ENCODE measurements at places on chromosomes 3 and 15.

- H3K36me3 ChIP-seq = no peaks in the 10 kb centered on the region
- peaks cover 8% of the 10 kb centered on the region for H3K4me1 ChIP-seq
- H3K27me3 ChIP-seq = peaks cover 2% of the 10 kb centered on the region
- no peak overlapping the region for H3K4me3 ChIP-seq
These were observed 58.1 kb upstream of the MCF2L2 start for GRCh38 chr3:183486472-183486871.

DNA sequence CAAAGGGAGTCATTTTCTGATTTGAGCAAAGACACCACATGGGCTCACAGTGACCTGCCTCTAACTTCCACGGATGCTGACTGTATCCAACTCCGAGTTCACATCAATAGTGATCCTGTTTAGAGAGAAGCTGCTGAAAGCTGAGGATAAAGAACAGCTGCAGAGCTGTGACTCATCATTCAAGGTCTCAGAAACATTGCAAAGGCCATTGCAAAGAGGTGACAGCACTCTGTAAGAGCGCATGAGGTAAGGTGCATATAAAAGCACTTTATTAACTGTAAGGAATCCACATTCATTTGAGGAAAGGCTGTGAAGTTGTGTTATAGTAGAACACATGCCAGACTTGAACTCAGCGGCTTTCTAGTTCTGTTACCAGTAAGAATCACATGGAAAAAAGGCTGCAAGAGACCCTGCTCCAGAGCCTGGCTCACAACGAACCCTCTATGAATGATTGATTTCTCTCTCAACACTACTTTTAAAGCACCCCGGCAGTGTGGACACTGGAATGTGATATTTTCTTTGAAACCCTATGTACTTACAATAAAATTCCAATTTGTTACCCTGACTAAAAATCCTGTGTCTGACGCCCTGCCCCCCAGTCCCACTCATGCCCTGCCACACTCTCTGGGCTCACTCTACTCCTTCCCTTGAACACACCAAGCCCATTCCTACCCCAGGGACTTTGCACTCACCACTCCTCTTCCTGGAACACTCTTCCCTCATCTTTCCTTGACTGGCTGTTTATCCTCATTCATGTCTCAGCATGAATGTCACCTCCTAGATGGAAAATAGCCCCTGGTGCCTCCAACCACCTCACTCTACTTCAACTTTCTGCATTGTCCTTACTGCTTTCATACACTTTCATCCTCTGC lies 111.2 kb downstream of the LSM3 start:
- no peaks in the 10 kb centered on the region for H3K36me3 ChIP-seq
- peaks cover 8% of the 10 kb centered on the region for H3K4me1 ChIP-seq
- H3K4me3 ChIP-seq = no peak overlapping the region
- peak; percentile 96 for DNase-seq
- no peak overlapping the region for H3K27ac ChIP-seq
- peaks cover 7% of the 10 kb centered on the region for H3K27me3 ChIP-seq

DNA sequence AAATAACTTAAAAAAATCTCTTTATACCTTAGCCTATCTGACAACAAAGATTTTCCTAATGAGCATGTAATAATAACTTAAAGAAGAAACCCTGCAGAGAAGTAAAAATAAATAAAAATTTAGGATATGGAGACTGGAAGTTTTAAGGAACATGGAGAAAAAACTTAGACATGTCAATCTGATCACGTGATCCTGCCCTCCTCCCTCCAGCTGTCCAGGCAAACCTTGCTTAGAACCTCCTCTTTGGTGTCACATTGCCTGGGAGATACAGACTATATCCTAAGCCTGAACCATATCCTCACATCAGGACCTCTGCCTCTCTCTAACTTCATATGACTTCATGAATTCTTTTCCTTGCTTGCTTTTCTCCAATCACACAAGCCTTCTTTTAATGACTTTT lies 275.5 kb downstream of the CNTN3 start:
- H3K4me3 ChIP-seq = no peak overlapping the region
- no peak for DNase-seq
- H3K36me3 ChIP-seq = no peaks in the 10 kb centered on the region
- H3K27ac ChIP-seq = no peak overlapping the region
- no peaks in the 10 kb centered on the region for H3K27me3 ChIP-seq

GRCh38 chr3:73502609-73503583 lies 121.8 kb downstream of the PDZRN3 start:
- DNase-seq = peak; percentile 98
- peak overlapping the region; percentile 1 for H3K4me3 ChIP-seq
- peak overlapping the region; percentile 70 for H3K27ac ChIP-seq
- no peaks in the 10 kb centered on the region for H3K36me3 ChIP-seq
- peaks cover 10% of the 10 kb centered on the region for H3K4me1 ChIP-seq
- H3K27me3 ChIP-seq = no peaks in the 10 kb centered on the region

GRCh38 chr3:177906126-177906511 lies 630.1 kb upstream of the KCNMB2 start:
- no peaks in the 10 kb centered on the region for H3K27me3 ChIP-seq
- peak; percentile 83 for DNase-seq
- peaks cover 12% of the 10 kb centered on the region for H3K4me1 ChIP-seq
- H3K36me3 ChIP-seq = no peaks in the 10 kb centered on the region
- no peak overlapping the region for H3K4me3 ChIP-seq

DNA sequence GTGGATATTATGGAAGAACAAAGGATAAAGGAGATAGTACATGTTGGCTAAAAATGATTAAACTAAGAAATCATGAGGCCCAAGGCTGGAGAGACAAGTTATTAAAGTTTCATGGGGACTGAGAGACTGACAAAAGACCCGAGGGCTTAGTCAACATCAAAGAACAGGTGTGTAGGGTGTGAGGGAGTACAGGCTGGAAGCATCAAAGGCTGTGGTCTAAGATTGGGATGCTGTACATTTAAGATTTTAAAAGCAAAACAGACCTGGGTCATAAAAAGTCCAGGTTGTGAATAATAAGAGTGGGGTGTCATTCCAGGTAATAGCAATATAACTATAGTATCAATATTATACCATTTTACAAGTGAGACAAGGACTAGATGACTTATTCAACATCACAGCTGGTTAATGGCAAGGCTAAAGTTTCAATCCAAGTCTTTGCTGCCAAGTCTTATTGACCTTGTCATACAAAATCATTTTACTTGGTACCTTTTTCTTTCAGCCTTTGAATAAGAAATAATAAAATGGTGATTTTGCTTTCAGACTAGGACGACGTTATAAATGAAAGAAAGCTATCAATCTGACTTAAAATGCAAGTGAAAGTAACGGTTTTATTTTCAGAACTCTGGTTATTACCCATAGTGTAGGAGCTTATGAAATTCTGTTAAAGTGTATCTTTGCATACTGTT lies 211.6 kb downstream of the TNIK start:
- no peaks in the 10 kb centered on the region for H3K27me3 ChIP-seq
- H3K27ac ChIP-seq = no peak overlapping the region
- no peak overlapping the region for H3K4me3 ChIP-seq
- no peaks in the 10 kb centered on the region for H3K4me1 ChIP-seq
- DNase-seq = no peak

DNA sequence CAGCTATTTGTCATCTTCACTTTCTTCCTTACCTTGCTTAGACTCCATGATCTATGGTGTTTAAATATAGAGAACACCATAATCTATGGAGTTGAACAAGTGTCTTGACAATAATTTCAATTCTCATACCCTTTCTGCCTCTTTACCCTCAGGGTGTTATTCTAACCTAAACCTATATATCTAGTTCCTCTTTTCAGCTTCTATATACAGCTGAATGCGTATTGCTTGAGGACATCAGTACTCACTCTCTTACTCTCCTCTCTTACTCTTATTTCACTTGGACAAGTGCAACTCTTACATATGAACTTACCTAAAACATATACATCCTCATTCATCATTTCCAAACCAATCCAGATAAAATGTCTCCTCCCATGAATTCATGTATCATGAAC lies 187.1 kb downstream of the RAP2B start:
- no peak overlapping the region for H3K4me3 ChIP-seq
- no peaks in the 10 kb centered on the region for H3K27me3 ChIP-seq
- DNase-seq = no peak
- peaks cover 4% of the 10 kb centered on the region for H3K4me1 ChIP-seq
- H3K27ac ChIP-seq = no peak overlapping the region

DNA sequence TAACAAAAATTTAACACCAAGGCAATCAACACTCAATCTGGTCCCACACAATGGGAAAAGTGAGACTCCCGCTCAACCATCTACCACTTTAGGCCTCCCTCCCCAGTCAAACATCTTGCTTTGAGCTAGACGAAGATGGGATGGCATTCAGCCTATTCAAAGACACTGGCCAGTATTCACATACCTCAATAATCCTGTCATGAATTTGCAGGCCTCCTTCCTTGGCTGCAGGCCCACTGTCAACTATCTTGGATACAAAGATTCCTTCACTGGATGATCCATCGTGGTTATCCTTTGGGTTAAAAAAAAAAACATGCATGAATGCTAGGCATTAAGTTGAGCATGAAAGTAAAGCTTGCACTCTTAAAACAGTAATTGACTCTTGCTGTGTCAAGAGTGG lies 22.6 kb downstream of the PDZRN3 start:
- H3K36me3 ChIP-seq = peaks cover 21% of the 10 kb centered on the region
- H3K4me3 ChIP-seq = no peak overlapping the region
- peaks cover 16% of the 10 kb centered on the region for H3K4me1 ChIP-seq
- DNase-seq = peak; percentile 94
- H3K27ac ChIP-seq = no peak overlapping the region
- H3K27me3 ChIP-seq = no peaks in the 10 kb centered on the region

GRCh38 chr3:123745184-123745855 lies 138.8 kb downstream of the MYLK start:
- H3K4me3 ChIP-seq = no peak overlapping the region
- no peaks in the 10 kb centered on the region for H3K27me3 ChIP-seq
- peaks cover 32% of the 10 kb centered on the region for H3K4me1 ChIP-seq
- DNase-seq = no peak
- peaks cover 23% of the 10 kb centered on the region for H3K36me3 ChIP-seq

GRCh38 chr3:177828208-177828565 lies 630.9 kb upstream of the TBL1XR1 start:
- H3K36me3 ChIP-seq = no peaks in the 10 kb centered on the region
- H3K27me3 ChIP-seq = no peaks in the 10 kb centered on the region
- peaks cover 24% of the 10 kb centered on the region for H3K4me1 ChIP-seq
- H3K27ac ChIP-seq = no peak overlapping the region
- no peak overlapping the region for H3K4me3 ChIP-seq
- DNase-seq = no peak

GRCh38 chr3:190684776-190685175 lies 170.9 kb downstream of the IL1RAP start:
- no peaks in the 10 kb centered on the region for H3K27me3 ChIP-seq
- H3K36me3 ChIP-seq = no peaks in the 10 kb centered on the region
- no peak for DNase-seq
- H3K27ac ChIP-seq = no peak overlapping the region

DNA sequence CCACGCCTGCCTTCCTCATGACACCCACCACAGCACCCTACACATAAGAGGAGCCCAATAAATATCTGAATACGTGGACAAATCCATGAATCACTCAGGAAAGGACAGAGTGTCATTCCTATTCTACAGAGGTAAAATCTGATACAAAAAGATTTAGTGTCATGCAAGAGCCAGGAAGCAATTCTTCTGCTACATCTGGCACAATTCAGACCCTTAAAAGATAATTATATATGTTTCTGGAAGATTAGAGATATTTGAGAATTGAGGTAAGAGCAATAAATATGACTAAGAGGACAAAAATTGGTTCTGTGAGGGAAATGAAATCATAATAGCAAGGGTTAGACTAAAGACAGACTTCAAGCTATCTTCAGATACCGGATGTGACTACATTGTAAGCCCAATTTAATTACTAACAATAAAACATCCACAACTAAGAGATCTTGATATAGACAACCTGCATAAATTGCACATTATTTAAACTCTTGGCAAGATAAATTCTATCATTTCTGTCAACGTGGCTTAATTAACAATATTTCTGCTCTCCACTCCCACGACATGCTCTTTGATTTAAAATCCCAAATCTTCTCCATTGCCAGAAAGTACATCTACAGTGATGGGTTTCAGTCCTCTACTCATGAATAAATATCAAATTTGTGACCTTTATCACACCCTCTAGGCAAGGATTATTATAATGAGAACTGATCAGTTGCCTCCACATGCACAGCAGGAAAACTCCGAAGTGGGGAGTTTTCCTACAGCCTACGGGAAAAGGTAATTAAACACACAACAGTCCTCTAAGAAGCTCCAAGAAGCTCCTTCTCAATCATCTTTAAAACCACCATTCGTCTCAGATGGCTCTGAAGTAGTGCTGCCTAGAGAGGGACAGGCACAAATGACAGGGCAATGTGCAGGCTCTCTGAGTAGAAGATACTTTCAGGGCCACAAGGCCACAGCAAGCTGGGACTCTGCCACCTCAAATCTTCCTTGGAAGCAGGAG lies 32.6 kb downstream of the MB21D2 start:
- H3K36me3 ChIP-seq = no peaks in the 10 kb centered on the region
- H3K27me3 ChIP-seq = no peaks in the 10 kb centered on the region
- no peak overlapping the region for H3K4me3 ChIP-seq
- H3K4me1 ChIP-seq = peaks cover 26% of the 10 kb centered on the region

- no peaks in the 10 kb centered on the region for H3K36me3 ChIP-seq
- no peak overlapping the region for H3K4me3 ChIP-seq
- no peak overlapping the region for H3K27ac ChIP-seq
- peaks cover 12% of the 10 kb centered on the region for H3K4me1 ChIP-seq
These were observed 52.4 kb downstream of the SUCNR1 start for GRCh38 chr3:151925876-151926275.

DNA sequence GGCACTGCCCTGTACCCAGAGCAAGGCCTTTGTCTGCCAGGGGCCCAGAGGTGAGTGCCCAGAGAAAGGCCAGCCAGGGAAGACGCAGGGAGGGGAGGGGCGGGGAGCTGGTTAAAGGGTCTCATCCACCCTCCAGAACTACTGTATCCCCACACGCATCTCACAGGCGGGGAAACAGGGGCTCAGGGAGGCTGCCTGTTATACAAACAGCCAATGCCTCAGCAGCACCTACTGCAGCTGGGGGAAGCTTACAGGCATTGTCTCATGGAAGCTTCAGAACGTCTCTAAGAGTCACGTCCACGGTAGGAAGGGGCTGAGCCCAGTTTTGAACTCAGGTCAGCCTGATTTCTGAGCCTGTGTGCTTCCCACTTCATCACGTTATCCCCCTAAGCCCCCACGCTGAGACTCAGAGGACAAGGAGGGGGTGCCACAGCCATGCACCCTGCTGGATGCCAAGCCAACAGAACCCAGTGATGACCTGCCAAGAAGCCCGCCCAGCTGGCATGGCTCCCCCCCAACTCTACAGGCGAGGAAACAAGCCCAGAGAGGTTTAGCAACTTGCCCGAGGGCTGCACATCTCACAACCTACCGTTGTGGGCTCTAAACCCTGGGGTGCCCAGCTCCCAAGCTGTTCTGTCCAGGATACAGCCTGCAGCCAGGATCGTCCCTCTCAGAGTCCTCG lies 54.5 kb downstream of the IQSEC1 start:
- H3K36me3 ChIP-seq = no peaks in the 10 kb centered on the region
- H3K4me1 ChIP-seq = peaks cover 32% of the 10 kb centered on the region
- no peak overlapping the region for H3K4me3 ChIP-seq
- H3K27me3 ChIP-seq = no peaks in the 10 kb centered on the region

GRCh38 chr15:90808517-90809235 lies 59.7 kb upstream of the FURIN start:
- no peak overlapping the region for H3K27ac ChIP-seq
- no peak overlapping the region for H3K4me3 ChIP-seq
- no peak for DNase-seq
- H3K27me3 ChIP-seq = no peaks in the 10 kb centered on the region
- H3K4me1 ChIP-seq = no peaks in the 10 kb centered on the region
- peaks cover 2% of the 10 kb centered on the region for H3K36me3 ChIP-seq

GRCh38 chr3:176046703-176047102 lies 1150.6 kb downstream of the TBL1XR1 start:
- DNase-seq = no peak
- no peak overlapping the region for H3K27ac ChIP-seq
- no peaks in the 10 kb centered on the region for H3K27me3 ChIP-seq
- H3K4me3 ChIP-seq = no peak overlapping the region
- no peaks in the 10 kb centered on the region for H3K36me3 ChIP-seq
